CD4-positive, alpha-beta T cell treated with Interleukin-17A for 1 hour (primary cell): ENCODE measurements at places on chromosomes 7 and 10.
A peak's percentile ranks its signal among the peaks of the same experiment; 100 is the strongest.

DNA sequence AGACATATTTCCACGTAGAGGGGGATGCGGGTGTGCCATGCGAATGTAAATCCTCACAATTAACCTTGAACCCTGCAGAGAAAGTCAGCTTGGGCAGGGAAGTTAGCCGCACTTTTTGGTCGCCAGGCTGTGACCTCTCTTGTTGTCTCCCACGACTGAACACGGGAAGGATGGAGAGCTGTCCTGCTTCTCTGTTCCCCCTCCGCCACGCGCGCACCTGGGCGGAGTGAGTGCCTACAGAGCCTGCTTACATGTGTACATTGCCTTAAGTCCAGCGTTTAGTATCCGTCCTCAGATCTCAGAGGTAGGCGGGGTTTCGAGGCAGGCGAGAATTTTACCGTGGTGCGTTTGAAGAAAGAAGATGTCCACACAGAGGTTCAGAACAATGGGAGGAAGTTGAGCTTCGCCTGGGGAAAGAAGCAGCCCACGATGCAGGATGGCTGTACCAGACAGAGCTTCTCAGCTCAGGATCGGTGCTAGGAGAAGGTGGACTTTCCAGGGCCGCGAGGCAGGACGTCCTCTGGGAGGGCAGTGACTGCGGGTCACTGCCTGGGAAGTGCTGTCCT is 482 bp upstream of the ERCC6 start:
- peak; percentile 48 for DNase-seq

DNA sequence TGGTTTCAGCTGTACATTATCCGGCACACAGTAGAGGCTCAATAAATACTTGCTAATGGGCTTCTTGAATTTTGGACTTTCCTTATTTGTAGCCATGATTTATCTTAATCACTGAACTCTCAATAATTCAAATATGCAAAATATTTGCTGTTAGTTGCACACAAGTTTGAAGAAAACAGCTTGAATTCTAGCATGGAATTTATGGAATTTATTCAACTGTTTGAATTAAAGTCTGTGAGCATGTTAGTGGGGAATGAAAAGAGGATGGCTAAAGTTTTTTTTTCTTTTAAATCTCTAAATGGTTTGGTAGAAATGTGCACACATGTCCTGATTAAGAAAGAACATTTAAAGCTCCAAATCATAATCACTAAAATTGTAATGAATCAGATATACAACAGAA is 42.5 kb downstream of the SIRT1 start:
- DNase-seq = no peak

DNA sequence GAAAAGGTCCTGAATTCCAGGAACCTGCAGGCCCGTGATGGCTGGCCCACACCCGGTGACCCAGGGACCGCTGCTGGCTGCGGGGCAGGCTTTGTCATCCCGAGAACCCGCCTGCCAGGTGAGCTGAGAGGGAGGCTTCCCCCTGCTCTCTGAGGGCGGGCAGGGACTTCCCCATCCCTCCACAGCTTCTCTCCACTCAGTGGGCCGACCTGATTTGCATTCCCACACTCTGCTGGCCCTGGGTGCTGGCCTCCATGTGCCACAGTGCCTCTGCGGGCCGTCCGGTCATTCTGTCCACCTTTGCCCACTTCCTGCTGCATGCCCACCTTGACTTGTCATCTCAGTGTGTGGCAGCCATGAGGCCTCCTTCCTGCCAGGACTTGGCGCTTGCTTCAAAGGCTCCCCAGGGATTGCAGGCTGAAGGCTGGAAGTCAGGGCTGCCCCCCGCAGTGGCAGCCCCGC is 35.3 kb downstream of the PALD1 start:
- DNase-seq = no peak

DNA sequence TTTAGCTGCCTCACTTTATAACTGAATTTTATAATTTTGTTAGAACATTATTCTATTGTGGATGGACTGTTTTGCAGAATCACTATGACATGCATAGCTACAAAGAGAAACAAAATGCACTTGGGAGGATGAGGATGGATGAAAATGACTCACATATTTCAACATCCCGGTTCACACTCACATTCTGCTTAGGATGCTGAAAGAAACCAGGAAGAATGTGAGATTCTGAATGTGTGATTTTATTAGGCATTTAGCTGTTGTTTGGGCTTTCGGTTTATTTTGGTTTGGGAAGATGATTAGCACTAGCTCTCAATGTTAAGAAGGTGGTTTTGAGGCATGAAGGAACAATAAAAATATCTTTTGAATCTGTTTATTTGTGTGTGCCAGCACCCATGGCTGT is 235.5 kb downstream of the SEMA3E start:
- no peak for DNase-seq

- DNase-seq = peak; percentile 75
Observed at GRCh38 chr7:105675934-105676371, 94.7 kb upstream of the EFCAB10 start.

GRCh38 chr7:14414274-14414986 is 425.0 kb upstream of the ETV1 start:
- DNase-seq = no peak

DNA sequence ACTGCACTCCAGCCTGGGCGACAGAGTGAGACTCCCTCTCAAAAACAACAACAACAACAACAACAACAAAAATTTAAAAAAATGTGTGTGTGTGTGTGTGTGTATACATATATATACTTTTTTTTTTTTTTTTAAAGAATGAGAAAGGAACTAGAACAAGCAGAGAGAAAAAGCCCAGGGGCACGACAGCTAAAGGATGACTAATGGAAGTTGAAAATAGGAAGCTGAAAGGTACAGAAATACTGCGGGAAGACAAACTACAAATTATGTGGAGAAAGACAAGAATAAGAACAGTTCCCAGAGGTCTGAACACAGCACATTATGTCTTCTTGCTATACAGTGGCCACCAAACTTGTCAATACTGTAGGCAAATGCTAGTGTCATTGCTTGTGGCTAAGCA is 141.9 kb upstream of the PRSS1 start:
- DNase-seq = no peak

DNA sequence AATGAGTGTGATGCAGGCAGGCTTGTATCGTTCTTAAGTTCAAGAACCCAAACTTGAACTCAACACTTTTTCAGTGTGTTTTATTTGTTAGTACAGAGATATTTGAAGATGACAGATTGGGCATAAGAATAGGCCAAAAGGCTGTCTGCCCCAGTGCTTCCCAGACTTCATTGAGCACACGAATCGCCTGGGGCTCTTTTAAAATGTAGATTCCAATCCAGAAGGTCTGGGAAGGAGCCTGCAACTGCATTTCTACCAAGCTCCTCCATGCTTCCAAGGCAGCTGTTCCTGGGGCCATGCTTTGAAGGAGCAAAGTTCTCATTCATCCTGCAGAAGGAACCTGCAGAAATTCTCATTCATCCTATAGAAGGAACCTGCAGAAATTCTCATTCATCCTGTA is 114.5 kb upstream of the INSYN2A start:
- DNase-seq = no peak

- DNase-seq = no peak
Observed at GRCh38 chr7:13821152-13821787, 168.2 kb downstream of the ETV1 start.

- no peak for DNase-seq
Observed at GRCh38 chr7:21450076-21450475, 22.2 kb downstream of the SP4 start.

DNA sequence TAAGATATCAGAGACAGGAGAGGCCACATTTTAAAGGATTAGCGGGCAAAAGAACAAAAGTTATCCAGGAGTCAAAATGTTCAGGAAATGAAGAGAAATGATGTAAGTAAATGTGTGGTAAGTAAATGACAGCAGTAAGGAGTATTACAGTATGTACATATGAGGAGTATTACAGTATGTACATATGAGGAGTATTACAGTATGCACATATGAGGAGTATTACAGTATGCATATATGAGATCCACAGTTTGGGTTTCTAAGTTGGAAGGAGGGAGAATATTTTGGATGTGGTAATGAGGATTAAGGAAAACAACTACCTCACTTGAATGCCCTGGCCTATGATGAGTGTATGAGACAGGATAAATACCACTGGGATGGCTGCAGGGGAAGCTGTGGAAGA is 192.4 kb upstream of the DGKB start:
- DNase-seq = no peak

DNA sequence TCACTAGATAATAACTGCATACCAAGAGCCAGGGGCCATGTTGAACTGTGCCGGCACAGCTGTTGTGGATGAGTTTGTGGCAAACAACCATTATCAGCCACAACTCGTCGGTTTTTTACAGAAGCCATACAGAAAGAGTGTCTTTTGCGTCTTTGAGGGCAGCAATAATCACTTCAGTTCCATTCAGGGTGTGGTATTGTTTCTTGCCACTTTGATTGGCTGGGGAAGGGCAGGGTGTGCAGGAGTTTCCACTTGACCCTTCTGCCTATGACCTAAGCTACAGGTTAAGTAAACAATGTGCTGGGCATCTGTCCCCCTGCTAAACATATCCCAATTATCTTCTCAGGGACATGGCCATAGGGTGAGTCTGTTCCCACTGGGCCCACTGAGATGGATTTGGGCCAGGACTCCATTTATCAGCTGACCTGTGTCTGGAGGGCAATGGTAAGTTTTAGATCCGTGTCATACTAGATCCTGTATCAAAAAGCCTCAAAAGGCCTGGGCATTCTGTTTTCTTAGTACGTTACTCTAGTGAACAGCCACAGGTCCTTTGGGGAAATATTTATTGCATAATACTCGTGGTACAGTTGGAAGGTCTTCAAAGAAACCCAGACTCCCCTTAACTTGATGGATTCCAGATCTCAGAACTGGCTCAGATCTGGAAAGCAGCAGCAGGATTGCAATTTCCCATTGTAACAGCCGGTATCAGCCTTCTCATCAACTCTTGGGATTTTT is 15.9 kb downstream of the ZNF3 start:
- no peak for DNase-seq

GRCh38 chr7:2019461-2019710 is 213.4 kb downstream of the MAD1L1 start:
- no peak for DNase-seq

DNA sequence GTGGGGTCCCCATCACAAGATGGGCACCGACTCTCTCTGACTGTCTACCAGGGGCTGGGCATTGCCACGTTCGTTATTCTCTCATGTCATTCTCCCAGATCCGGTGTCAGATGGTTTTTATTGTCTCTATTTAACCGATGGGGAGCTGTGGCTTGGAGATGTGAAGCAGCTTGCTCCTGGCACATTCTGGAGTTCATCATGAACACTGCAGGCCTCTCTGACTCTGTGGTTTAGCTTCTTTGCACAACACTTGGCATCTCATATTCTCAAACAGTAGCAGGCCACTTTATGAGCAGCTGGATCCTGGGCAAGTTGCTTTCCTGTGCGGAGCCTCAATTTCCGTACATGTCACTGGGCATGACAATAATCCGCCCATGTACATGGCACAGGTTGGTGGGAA is 119.9 kb downstream of the LRRC18 start:
- no peak for DNase-seq

GRCh38 chr7:33109758-33110238 is 594 bp upstream of the RP9 start:
- peak; percentile 2 for DNase-seq

GRCh38 chr10:12791728-12792127 is 209.8 kb downstream of the CCDC3 start:
- DNase-seq = no peak

DNA sequence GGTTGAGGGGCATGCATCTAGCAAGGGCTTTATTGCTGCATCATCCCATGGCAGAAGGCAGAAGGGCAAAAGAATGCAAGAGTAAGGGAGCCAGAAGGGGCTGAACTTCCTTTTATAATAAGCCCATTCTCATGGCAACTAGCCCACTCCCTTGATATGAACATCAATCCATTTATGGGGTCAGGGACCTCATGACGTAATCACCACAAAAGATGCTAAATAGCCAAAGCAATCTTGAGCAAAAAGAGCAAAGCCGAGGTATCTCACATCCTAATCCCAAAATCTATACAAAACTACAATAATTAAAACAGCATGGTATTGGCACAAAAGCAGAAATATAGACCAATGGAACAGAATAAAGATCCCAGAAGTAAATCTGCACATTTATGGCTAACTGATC is 499.9 kb downstream of the ATRNL1 start:
- no peak for DNase-seq

- DNase-seq = no peak
Observed at GRCh38 chr7:42217548-42217947, 19.5 kb downstream of the GLI3 start.

DNA sequence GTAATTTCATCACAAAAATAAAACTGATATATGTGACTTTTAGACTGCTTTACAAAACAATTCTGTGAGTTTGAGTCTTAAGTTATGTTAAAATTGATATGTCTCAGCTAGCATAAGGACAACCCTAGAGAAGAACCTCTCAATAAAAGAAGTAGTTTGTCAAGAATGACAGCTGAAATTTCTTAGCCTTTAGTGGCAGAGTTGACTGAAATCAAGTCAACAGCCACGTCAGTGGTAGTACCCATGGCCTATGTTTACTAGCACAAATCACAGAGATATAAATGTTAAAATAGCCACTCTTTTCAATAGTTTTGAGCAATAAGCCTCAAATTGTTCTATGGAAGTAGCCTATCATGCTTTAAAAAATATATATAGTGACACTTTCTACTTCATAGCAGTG is 138.9 kb upstream of the FERD3L start:
- DNase-seq = no peak

GRCh38 chr7:15219758-15220157 is 317.2 kb upstream of the DGKB start:
- DNase-seq = no peak

DNA sequence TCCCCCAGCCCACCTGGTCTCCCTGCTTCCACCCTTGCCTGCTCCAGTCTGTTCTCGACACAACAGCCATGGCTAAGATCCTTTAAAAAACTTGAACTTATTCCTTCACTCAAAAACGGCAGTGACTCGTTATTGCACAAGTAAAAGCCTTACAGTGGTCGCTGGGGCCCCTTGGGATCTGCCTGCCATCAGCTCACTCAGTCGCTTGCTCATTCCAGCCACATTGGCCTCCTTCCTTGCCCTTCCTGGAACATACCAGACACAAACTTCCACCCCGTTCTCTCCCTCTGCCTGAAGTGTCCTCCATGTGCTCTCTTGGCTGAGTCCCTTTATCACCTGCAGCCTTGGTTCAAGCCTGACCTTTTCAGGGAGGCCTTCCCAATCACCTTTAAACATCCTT is 4.7 kb downstream of the CCNY start:
- DNase-seq = no peak
